ENCODE measurements at places on chromosomes 3 and 15.
A peak's percentile ranks its signal among the peaks of the same experiment; 100 is the strongest.

- no peak for DNase-seq
These were observed 6.0 kb downstream of the C3orf62 start for GRCh38 chr3:49271047-49271446.

GRCh38 chr3:17207979-17208378 lies 323.2 kb downstream of the PLCL2 start:
- no peak for DNase-seq

GRCh38 chr15:80780416-80781221 lies 1.4 kb downstream of the CEMIP start:
- DNase-seq: peak; percentile 43

- no peak for DNase-seq
These were observed 479.6 kb upstream of the EPHA6 start for GRCh38 chr3:96334779-96335178.

DNA sequence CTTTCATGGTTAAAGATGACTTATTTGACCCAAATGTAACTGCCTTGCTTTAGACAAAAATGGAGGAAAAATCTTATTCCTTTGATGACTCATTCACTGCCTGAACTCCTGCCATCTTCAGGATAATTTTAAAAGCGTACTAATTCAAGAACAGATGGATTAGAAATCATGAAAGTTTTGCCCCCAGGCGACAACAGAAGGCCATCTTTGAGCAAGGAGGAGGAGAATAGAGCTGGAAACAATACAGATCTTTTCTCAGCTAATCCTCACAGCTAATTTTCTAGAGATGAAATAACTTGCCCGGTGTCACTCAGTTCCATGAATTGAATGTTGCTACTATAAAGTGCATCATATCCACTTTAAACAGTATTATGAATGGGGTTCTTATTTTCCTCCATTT lies 324.7 kb upstream of the RARB start:
- no peak for DNase-seq

GRCh38 chr15:45112143-45112590 lies 1.8 kb downstream of the DUOX2 start:
- no peak for DNase-seq

Data from kidney tubule cell (primary cell).